ENCODE measurements at places on chromosomes 3 and 15.

GRCh38 chr3:37308247-37308646, 133.9 kb upstream of the LRRFIP2 start:
- no peak for DNase-seq

DNA sequence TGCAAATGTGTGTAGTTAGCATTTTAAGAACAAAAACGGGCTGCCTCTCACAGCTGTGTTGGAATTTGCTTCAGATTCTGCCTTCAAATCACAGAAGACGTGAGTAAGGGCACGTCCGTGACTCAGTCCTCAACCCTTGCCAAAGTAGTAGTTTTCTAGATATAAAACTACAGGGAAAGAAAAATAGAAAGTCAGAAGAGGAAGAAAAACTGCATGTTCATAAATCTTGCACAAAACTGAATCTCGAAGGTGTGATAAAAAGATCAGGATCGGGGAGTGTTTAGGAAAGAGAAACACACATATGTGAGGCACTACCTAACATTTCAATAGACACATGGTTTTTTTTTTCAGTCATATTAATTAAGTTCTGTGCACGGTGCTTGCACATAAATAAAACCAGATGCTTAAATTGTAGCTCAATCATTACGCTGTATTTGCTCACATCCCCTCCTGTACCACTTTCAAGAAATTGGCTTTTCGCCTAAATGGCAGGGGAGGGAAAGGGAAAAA, 71.7 kb downstream of the P3H2 start:
- DNase-seq: no peak

- DNase-seq: no peak
Observed at GRCh38 chr3:57421336-57421735, 122.8 kb downstream of the DNAH12 start.

GRCh38 chr15:77836906-77837648, 204.4 kb upstream of the LINGO1 start:
- DNase-seq: no peak

GRCh38 chr3:21825684-21826083, 74.7 kb upstream of the ZNF385D start:
- DNase-seq: no peak
